ENCODE measurements at places on chromosomes 2 and 18. TPM values are rescaled to one million over a fixed set of nuclear protein-coding genes. Genes with fewer than 3 reads are reported as not detected.

DNA sequence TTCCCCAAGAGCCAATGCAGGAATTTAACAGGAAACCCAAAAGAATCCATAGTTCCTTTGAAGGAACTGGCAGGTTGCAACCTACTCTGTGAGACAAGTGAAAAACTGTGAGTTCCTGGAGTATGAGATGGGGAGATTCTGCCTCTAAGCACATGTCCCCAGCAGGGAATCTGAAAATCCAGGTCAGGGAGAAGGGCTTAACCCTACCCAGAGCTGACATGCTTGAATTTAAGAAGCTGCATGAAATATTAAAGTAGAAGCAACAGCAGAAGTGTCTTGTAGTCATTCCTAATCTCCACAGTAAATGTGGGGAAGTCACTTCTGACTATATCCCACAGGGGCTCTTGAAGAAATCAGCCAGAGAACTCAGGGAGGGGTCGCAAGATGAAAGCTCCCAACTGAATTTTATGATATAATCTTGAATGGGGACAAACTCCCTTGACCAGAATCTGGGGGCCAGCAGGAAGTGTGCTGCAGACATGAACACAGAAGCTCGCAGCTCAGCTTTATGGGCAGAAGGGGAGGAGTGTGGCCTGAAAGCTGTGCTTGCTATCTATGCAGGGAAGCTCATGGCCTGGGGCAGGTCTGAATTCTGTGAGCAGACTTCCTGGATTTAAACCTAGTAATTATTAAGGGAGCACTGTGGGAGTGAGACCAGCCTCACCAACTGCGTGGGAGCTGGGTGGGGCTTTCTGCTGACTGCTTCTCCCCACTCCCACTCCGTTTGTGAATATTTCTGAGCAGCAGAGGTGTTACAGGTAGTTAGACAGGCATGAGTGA lies 184.1 kb upstream of the KYNU start:
- DNase-seq, result no peak
- no peaks in the 10 kb centered on the region for H3K36me3 ChIP-seq
- no peaks in the 10 kb centered on the region for H3K4me1 ChIP-seq

DNA sequence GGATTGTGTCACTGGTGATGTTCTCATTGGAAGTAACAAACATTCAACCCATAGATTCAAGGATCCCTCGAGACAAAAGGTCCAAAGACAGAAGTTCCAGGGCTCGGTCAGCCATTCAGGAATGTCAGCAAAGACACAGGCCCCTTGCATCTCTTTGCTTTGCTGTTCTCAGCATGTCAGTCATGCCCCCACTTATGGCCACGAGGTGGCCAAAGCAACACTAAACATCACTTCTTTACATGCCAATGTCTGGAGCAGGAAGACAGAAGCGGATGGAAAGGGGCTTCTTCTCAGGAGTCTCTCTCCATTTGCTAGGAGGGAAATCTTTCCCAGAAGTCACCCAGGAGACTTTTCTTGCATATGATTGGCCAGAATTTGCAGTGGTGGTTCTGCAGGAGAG lies 191.6 kb upstream of the SP5 start:
- H3K27me3 ChIP-seq, result no peaks in the 10 kb centered on the region
- no peaks in the 10 kb centered on the region for H3K4me1 ChIP-seq
- H3K4me3 ChIP-seq, result no peak overlapping the region

DNA sequence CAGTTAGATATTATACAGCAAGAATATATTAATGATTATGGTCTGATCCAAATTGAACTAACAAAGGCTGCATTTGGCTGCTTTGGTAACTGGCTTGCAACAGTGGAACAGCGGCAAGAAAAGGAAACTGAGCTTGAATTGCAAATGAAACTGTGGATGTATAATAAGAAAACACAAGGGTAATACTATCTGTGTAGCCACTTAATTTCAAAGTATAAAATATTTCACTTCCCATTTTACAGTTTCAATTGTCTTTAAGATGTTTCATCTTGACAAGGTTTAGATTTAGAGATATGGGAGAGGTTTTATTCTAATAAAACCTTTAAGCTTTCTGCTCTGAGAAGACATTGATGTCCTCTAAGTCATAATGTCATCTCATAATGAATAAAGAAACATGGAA lies 23.8 kb downstream of the WDR75 start:
- H3K36me3 ChIP-seq, result no peaks in the 10 kb centered on the region
- H3K27ac ChIP-seq, result no peak overlapping the region
- H3K4me1 ChIP-seq, result no peaks in the 10 kb centered on the region
- no peaks in the 10 kb centered on the region for H3K27me3 ChIP-seq
- no peak for DNase-seq

GRCh38 chr2:233854241-233854981 lies at the start of gene HJURP:
TSS of gene HJURP (minus strand) at chr2:233854535. CDS start at chr2:233854500, 35 bp downstream.
- no peaks in the 10 kb centered on the region for H3K27me3 ChIP-seq
- peak within 1 kb of the TSS; percentile 84 for H3K4me3 ChIP-seq
- H3K36me3 ChIP-seq, result no peaks in the 10 kb centered on the region
- no peak within 1 kb of the TSS for H3K27ac ChIP-seq
- peak; percentile 91 for DNase-seq

DNA sequence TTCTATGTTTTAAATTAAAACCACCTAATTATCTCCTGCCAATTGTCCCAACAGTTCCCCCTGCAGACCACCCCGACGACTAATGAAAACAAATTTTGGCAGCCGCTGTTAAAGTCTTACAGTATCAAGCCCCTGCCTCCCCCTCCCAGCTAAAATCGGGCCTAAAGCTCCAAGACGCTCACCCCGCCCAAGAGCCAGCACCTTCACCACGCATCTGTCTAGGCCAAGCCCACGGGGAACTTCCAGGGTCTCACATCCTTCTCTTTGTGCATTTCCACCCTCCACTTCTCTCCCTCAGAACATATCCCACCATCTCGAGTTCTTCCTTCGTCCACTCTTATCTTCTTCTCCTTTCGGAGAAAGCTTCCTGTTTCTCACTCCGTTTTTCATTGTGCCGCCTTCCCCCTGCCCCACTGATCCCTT lies 445 bp downstream of the PRPF40A start:
- peak overlapping the region; percentile 62 for H3K4me3 ChIP-seq
- no peak for DNase-seq
- no peaks in the 10 kb centered on the region for H3K27me3 ChIP-seq
- H3K36me3 ChIP-seq, result no peaks in the 10 kb centered on the region
- H3K27ac ChIP-seq, result peak overlapping the region; percentile 99

- H3K4me1 ChIP-seq, result no peaks in the 10 kb centered on the region
- H3K27me3 ChIP-seq, result no peaks in the 10 kb centered on the region
- H3K27ac ChIP-seq, result no peak overlapping the region
- no peak overlapping the region for H3K4me3 ChIP-seq
- H3K36me3 ChIP-seq, result no peaks in the 10 kb centered on the region
Observed at GRCh38 chr2:108870069-108870644, 83.6 kb downstream of the CCDC138 start.

DNA sequence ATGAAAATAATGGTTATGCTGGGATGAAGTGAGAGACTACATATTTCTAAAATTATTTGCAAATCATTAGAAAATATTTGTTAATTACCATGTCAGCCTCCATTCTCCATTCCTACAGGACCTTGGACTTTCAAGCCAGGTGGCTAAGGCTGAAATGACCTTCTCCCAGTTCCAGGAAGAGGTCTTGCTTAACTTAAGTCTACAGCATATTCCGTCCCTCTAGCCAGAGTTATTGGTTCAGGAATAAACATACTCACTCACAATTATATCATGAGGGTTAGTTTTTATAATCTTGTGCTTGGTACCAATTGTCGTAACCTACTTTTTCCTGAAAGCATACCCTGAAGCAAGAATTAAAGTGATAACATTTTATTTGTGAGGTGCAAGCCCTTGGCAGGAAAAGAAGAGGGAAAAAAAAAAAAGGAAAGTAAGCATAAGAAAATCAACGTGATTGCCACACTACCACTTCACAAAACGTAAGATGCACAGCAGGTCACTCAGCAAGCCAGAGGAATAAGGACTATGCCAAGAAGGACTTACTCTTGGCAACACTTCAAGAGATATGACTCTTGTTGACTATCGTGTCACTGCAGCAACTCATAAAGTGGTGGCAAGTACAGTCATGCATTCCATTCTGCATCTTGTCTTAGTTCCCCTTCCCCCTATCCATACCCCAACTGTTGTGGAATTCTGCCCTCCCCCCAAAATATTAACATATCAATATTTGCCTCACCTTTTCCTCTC lies 479.1 kb downstream of the MBD2 start:
- no peak for DNase-seq
- no peaks in the 10 kb centered on the region for H3K27me3 ChIP-seq
- no peaks in the 10 kb centered on the region for H3K36me3 ChIP-seq
- no peak overlapping the region for H3K27ac ChIP-seq

DNA sequence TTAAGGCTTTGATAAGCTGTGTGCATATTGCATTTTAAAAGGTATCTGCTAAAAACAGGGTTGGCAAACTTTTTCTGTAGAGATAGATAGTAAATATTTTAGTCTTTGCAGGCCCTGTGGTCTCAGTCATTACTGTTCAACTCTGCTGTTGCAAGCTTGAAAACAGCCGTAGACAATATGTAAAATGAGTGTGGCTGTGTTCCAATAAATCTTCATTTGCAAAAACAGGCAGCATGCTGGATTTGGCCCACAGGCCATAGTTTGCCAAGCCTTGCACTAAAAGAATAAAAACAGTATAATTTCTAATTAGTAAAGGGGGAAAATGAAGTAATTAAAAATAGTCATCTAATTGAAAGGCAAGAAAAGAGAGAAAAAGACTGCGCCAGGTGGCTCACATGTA lies 35.3 kb downstream of the GCKR start:
- H3K4me3 ChIP-seq, result no peak overlapping the region
- no peaks in the 10 kb centered on the region for H3K4me1 ChIP-seq

- no peak overlapping the region for H3K27ac ChIP-seq
- no peak for DNase-seq
- no peaks in the 10 kb centered on the region for H3K36me3 ChIP-seq
- no peaks in the 10 kb centered on the region for H3K27me3 ChIP-seq
- no peaks in the 10 kb centered on the region for H3K4me1 ChIP-seq
Observed at GRCh38 chr2:240294514-240294913, 140.9 kb upstream of the GPC1 start.

GRCh38 chr18:10519366-10519765 lies 6.5 kb upstream of the NAPG start:
- H3K36me3 ChIP-seq, result no peaks in the 10 kb centered on the region
- peaks cover 4% of the 10 kb centered on the region for H3K4me1 ChIP-seq
- H3K27me3 ChIP-seq, result no peaks in the 10 kb centered on the region
- no peak for DNase-seq
- no peak overlapping the region for H3K27ac ChIP-seq
- H3K4me3 ChIP-seq, result no peak overlapping the region

- H3K36me3 ChIP-seq, result peaks cover 12% of the 10 kb centered on the region
- no peaks in the 10 kb centered on the region for H3K4me1 ChIP-seq
- H3K27ac ChIP-seq, result no peak overlapping the region
- no peaks in the 10 kb centered on the region for H3K27me3 ChIP-seq
- no peak for DNase-seq
Observed at GRCh38 chr2:53886406-53887280, 26.9 kb upstream of the GPR75 start.

- H3K36me3 ChIP-seq, result no peaks in the 10 kb centered on the region
- no peaks in the 10 kb centered on the region for H3K4me1 ChIP-seq
- H3K27ac ChIP-seq, result no peak overlapping the region
- DNase-seq, result no peak
- no peak overlapping the region for H3K4me3 ChIP-seq
Observed at GRCh38 chr18:56890632-56891031, 239.5 kb downstream of the WDR7 start.

DNA sequence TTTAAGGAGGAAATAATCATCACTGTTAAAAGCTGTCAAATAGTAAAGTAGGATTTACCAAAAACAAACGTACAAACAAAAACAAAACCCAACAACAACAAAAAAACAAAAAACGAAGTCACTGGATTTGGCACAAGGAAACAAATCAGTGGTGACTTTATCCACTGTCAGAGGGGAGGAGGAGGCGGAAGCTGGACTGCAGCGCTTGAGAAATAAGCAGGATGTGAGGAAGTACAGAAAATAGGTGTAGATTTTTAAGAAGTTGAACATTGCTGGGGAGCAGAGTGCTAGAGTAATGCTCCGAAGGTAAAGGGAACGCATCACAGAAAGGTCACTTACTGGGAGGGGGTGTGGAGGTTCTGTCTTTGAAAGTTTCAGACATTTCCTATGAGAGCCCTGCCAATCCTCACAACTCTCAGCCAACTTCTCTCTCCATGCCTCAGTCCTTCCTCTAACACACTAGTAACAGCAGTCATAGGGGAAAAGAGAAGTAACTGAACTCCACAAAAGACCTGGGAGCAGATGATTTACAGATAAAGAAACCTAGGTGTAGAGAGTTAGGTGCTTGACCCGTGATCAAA lies 220.2 kb upstream of the SMAD7 start:
- no peaks in the 10 kb centered on the region for H3K27me3 ChIP-seq
- H3K27ac ChIP-seq, result no peak overlapping the region
- no peaks in the 10 kb centered on the region for H3K36me3 ChIP-seq
- DNase-seq, result no peak
- peaks cover 18% of the 10 kb centered on the region for H3K4me1 ChIP-seq

GRCh38 chr2:157782057-157782845 lies 93.9 kb downstream of the ACVR1 start:
- H3K36me3 ChIP-seq, result no peaks in the 10 kb centered on the region
- DNase-seq, result no peak
- H3K27ac ChIP-seq, result peak overlapping the region; percentile 85
- no peaks in the 10 kb centered on the region for H3K27me3 ChIP-seq
- peaks cover 23% of the 10 kb centered on the region for H3K4me1 ChIP-seq

- H3K4me1 ChIP-seq, result peaks cover 4% of the 10 kb centered on the region
- H3K36me3 ChIP-seq, result no peaks in the 10 kb centered on the region
- no peak overlapping the region for H3K27ac ChIP-seq
- H3K4me3 ChIP-seq, result no peak overlapping the region
- H3K27me3 ChIP-seq, result no peaks in the 10 kb centered on the region
Observed at GRCh38 chr2:67974559-67975430, 88.0 kb downstream of the C1D start.

DNA sequence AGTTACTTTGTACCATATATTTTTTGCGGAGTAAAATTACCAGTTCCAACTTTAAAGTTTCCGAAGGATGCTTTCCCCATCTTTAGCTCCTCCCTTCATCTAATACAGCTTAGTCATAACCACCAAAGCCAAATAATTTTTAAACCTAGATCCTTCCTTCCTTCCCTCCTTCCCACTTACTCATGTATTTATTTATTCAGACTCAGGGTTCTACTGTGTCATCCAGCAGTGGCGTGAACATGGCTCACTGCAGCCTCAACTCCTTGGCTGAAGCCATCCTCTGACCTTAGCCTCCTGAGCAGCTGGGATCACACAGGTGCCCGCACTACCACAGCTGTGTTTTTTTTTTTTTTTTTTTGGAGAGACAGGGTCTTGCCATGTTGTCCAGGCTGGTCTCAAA lies 4.4 kb downstream of the LPIN2 start:
- no peak for DNase-seq
- H3K36me3 ChIP-seq, result no peaks in the 10 kb centered on the region
- H3K27me3 ChIP-seq, result no peaks in the 10 kb centered on the region
- no peak overlapping the region for H3K4me3 ChIP-seq
- H3K27ac ChIP-seq, result no peak overlapping the region

The LAMA3 gene
- 6.7 TPM for total RNA-seq

The HOXD10 gene
- total RNA-seq, result not detected

The CD8A gene
- 2.0 TPM for total RNA-seq

The RPIA gene
- 9.2 TPM for total RNA-seq

The SEPTIN10 gene
- total RNA-seq, result 27.1 TPM

The AQP12B gene
- 85.4 TPM for total RNA-seq

The VPS54 gene
- total RNA-seq, result 13.9 TPM

The UGT1A10 gene
- total RNA-seq, result not detected

The CXXC1 gene
- 71.1 TPM for total RNA-seq

The ZC3H8 gene
- 8.6 TPM for total RNA-seq

The ATP5F1A gene
- total RNA-seq, result 207 TPM

The IL1RL2 gene
- 1.2 TPM for total RNA-seq
